ENCODE measurements at places on chromosomes 2 and 18.

- no peak for DNase-seq
These were observed 353.1 kb downstream of the EIPR1 start for GRCh38 chr2:3024401-3024935.

- no peak for DNase-seq
These were observed 67.2 kb upstream of the DSC1 start for GRCh38 chr18:31229829-31230228.

DNA sequence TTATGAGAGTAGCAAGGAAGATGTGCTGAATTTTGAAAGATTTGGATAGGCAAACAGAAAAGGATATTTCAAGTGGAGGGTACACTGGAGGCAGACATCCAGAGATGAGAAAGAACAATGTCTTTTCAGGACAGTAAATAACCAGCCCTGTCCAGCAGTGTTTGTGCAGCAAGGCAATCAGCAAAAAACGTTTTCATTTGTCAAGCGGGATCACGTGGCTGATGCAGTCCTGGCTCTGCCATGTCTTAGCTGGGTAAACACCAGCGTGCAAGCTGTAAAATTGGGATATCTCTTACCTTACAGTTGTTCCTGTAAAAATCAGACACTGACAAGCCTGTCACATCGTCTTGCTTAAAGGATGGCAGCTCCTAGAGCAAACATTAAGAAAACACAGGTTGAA lies 67.8 kb downstream of the CWC22 start:
- no peak for DNase-seq

- no peak for DNase-seq
These were observed 479.3 kb downstream of the CPS1 start for GRCh38 chr2:211035548-211036185.

GRCh38 chr2:48515513-48515985 lies 14.4 kb upstream of the STON1 start:
- DNase-seq: no peak

- DNase-seq: no peak
These were observed 81.2 kb downstream of the INSIG2 start for GRCh38 chr2:118169359-118170005.

- no peak for DNase-seq
These were observed 115.7 kb upstream of the OSR1 start for GRCh38 chr2:19474128-19474527.

DNA sequence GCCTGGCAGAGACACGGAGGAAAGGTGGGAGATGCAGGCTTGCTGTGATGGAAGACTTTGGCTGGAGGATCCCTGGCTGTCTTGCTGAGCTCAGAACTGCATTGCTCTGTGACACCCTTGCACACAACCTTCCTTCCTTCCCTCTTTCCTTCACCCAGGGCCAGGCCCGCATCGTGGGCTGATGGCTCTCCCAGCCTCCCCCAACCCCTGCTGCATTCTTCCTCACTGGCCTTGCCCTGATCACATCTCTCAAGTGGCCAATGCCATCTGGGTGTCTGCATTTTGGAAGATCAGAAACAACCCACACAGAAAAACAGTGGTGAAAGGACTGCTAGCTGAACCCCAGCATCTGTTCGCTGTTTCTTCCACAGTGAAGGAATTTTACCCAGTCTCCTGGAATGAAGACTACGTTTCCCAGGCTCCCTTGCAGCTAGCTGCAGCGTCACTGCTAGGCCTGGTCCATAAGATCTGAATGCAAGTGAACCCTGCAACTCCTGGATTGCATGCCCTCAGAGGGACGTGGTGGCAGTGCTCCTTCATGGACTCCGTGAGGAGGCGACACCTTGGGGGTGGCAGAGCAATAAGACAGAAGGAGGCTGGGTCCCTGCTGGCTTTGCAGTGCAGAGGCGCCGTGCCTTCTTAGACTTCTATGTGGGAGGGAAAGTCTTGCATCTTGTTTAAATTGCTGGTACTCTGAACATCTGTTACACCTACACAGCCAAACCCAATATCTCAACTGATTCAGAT lies 78.9 kb upstream of the YWHAQ start:
- no peak for DNase-seq

- DNase-seq: no peak
These were observed 251.7 kb upstream of the PXDN start for GRCh38 chr2:1995987-1996386.

- DNase-seq: no peak
These were observed 428.6 kb downstream of the SETBP1 start for GRCh38 chr18:45109271-45109670.

DNA sequence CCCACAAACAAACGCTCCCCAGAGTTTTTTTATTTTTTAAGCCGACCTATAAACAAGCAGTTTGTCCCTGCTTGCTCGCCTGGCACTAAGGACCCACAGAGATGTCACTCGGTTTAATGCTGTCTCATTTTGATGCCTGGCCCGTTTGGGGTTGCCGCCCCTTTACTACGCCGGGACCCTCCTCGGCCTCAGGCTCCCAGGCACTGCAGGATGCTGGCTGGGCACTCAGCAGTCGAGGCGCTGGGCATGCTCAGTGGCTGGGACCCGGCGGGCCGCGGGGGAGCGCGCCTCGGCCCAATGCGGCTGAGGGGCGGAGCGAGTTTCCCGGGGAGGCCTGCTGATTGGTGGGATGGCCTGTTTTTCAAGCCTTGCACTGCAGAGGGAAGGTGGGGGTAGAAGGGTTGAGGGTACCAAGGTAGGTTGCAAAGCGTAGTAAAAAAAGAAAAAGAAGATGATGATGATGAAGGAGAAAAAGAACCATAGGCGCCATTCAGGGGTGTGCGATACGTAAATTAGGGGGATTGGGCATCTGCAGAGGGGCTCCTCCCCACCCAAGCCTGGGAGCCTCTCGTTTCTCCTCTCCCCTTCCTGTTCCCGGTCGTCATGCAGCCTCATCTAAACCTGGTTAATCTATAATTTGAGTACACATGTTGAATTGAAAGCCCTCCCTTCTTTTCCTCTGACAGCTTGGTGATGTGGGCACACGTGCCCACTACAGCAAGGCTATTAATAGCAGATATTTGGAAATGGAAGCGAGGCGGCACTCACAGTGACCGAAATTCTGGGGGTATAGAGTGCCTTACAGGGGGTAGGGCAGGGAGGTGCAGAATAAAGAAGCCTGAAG lies 1.5 kb upstream of the IRS1 start:
- peak; percentile 67 for DNase-seq

DNA sequence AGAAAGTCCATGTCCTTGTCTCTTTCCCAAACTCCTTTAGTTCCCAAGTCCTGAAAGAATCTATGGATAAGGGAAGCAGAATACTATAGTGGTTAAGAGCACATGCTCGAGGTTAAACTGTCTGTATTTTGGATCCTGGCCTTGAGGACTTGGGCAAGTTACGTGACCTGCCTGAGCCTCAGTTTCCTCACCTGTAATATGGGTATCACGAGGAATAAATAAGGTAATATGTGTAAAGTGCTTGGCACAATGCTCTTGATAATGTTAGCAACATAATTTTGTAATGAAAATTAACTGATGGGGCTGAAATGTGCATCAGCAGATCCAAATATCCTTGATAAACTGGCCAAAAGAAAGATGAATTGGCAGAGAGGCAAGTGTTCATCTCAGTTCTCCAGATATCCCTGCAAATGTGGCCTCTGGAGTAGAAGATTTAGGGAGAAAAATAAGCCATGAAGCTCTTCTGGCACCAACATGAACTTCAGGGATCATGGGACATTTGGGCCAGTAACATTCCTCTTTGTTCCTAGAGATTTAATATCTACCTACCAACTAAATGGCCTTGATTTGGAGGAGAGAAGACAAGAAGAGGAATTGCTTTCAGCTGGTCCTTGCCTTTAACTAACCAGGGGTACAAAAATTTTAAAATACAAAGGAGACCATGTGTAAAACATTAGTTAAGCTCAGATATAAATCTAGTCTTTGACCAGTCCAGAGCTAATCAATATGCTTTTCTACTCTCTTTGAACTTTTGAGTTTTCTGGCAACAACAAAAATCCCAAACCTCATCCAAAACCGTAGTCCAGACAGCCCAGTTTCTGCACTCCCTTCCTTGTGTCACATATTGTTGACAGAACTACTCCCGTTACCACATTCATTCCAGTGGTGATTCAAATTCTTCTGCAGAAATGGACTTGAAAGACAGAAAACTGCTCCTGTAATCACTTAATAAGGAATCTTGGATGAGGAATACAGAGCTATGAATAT lies 52.7 kb upstream of the EML4 start:
- no peak for DNase-seq

DNA sequence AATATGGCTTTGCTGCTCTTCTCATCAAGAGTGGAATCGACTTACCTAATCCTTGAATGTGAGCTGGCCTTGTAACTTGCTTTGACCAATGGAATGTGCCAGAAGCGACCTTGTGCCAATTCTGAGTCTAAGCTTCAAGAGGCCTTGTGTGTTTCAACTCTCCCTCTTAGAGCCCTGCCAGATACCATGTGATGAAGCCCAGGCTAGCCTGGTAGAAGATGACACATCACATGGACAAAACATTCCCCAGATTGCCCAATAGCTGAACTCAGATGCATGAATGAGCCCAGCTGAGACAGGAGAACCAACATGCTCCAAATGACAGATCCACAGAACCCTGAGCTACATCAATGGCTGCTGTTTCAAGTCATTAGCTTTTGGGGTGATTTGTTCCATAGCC lies 4.2 kb upstream of the KLHL14 start:
- DNase-seq: no peak

GRCh38 chr2:217656316-217656715 lies 346.5 kb downstream of the TNS1 start:
- no peak for DNase-seq

GRCh38 chr2:203873461-203873860 lies 5.9 kb downstream of the CTLA4 start:
- no peak for DNase-seq

DNA sequence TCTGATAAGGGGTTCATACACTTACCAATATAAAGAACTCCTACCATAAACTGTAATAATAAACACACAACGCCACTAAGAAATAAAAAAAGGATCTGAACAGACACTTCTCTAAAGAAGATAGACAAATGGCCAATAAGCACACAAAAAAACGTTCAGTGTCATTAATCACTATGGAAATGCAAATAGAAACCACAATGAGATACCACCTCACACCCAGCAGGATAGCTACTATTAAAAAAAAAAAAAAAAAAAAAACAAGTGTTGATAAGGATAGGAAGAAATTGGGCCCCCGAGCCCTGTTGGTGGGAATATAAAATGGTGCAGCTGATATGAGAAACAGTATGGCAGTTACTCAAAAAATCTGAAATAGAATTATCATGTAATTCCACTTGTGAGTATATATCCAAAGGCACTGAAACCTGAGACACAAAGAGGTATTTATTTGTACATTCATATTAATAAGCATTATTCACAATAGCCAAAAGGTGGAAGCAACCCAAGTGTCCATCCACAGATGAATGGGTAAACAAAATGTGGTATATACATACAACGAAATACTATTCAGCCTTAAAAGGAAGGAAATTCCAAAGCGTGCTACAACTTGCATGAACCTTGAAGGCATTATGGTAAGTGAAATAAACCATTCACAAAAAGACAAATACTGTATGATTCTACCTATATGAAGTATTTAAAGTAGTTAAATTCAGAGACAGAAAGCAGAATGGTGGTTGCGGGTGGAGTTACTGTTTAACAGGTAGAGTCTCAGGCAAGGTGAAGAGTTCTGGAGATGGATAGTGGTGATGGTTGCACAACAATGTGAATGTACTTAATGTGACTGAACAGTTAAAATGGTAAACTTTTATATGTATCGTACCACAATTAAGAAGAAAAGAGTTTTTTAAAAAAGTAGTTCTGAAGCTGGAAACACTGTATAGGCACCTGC lies 17.9 kb downstream of the REV1 start:
- DNase-seq: no peak

GRCh38 chr2:166610180-166610912 lies 116.3 kb upstream of the SCN7A start:
- DNase-seq: no peak

GRCh38 chr2:155157065-155157464 lies 458.6 kb downstream of the KCNJ3 start:
- no peak for DNase-seq

DNA sequence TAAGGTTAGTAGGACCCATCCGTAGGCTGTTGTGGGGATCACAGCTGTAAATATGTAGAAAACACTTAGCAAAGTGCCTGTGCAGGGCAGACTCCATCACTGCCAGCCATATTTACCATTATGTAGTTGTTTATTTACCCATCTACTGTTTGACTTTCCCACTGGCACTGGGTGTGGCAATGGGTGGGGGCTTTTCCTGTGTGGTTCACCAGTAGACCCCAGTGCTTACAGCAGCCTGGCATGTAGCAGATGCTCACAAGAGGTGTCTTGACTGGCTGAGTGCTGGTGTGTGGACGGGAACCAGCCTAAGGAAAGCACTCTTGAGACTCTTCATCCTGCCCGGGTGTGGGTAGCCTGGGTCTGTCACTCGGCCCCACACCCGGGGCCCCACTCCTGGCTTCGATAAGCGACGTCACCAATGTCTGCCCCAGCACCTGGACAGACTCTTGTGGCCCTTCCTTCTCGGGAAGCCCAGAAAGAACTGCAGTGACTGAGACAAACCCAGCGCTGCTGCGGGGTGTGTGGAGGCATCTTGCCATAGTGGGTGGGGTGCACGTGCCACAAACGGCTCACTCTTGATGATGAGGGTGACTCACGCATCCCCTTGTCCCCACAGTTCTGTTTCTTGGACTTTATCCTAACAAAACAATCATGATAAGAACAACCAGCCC lies 78.3 kb downstream of the HDAC4 start:
- no peak for DNase-seq

GRCh38 chr2:80506563-80506962 lies 202.0 kb upstream of the LRRTM1 start:
- no peak for DNase-seq

DNA sequence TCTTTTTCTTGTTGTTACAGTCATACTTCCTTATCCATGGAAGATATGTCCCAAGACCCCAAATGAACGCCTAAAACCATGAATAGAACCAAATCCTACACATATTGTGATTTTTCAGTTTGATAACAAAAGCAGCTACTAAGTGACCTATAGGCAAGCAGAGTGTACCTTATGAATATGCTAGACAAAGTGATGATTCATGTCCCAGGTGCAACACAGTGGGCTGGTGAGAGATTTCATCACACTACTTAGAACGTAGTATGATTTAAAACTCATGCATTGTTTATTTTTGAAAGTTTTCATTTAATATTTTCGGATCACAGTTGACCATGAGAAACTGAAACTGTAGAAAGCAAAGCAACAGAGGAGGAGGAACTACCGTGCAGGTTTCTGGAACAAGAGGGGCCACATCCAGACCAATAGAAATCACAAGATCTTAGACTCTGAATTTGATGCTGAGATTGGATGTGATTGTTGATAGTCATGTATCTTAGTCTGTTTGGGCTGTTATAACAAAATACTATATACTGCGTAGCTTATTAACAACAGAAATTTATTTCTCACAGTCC lies 470.8 kb upstream of the VRK2 start:
- DNase-seq: no peak

DNA sequence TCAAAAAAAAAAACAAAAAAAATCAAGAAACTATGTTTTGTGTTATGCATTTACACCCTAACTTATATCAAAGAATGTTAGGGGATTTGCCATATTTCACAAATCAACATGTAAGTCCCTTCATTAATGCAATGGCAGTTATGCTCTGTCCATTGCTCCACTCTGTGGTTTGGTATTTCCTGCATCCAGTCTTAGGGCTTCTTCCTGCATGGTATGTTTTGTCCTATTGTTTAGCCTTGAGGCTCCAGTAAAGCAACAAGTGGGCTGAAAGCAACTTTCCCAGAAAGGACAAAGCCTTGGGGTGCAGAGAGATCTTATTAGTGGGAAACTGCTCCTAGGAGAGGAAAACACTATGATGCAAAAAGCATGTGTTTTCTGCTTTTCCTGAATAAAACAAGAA lies 474.1 kb downstream of the IRS1 start:
- no peak for DNase-seq

- DNase-seq: no peak
These were observed 20.6 kb downstream of the ATOH8 start for GRCh38 chr2:85774126-85774978.
